ENCODE measurements at places on chromosomes 6 and 20. TPM values are rescaled to one million over a fixed set of nuclear protein-coding genes. Genes with fewer than 3 reads are reported as not detected.

KCNG1 gene
- total RNA-seq, result 2.1 TPM

DNA sequence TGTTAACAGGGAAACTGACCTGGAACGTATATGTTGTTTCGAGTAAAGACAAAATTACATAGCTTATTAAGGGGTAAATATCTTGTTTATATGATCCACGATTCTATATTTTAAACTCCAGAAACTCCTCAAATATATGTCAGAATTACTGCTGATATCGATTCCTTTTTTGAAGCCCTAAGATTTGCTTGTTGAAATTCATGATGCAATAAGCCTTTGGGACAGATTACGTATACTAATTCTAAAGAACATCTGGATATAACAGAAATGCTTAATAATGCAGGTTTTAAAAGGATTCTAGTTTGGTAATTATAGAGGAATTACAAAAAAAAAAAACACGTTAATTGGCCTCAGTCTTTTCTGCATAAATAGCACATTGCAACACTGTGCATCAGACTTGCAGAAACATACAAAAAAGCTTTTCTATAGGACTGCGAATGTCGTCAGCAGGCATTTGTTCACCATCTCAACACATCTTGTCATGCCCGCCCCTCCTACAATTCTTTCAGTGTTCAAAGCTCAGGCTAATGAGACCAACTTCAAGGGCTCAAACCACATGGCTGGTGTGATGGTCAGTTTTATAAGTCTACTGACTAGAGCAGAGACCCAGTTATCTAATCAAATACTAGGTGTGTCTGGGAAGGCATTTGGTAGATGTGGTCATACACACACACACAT lies 74.9 kb downstream of the AGPAT4 start:
- no peak for DNase-seq

GRCh38 chr6:75691012-75691411 lies 58.0 kb upstream of the MYO6 start:
- no peak for DNase-seq

GRCh38 chr6:159168536-159169192 lies 536 bp upstream of the FNDC1 start:
- no peak for DNase-seq

All from activated CD4-positive, alpha-beta memory T cell treated with anti-CD3 and anti-CD28 coated beads for 36 hours (primary cell).